ENCODE measurements at places on chromosomes 7 and 10.

- DNase-seq: no peak
Observed at GRCh38 chr10:43872644-43873043, 224.0 kb upstream of the ZNF32 start.

GRCh38 chr7:106740806-106741205 lies 79.8 kb upstream of the CCDC71L start:
- DNase-seq: no peak

- no peak for DNase-seq
Observed at GRCh38 chr7:158374586-158374985, 213.0 kb downstream of the PTPRN2 start.

DNA sequence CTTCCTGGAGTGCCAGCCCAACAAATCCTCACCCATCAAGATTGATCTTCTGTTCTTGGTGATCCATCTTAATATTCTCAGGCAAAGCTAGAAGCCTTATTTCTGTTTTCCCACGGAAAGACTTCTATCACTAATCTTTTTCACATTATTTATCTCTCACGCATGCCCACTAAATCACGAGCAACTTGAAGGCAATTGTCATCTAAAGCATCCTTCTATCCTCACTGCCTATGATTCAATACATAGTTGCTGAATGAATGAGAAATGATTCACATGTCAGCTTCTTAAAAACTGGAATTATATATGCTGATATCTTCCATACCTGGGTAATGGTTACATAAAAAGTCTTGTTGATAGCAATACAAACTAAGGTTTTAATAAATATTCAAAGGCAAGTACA lies 12.6 kb upstream of the COL1A2 start:
- DNase-seq: no peak

DNA sequence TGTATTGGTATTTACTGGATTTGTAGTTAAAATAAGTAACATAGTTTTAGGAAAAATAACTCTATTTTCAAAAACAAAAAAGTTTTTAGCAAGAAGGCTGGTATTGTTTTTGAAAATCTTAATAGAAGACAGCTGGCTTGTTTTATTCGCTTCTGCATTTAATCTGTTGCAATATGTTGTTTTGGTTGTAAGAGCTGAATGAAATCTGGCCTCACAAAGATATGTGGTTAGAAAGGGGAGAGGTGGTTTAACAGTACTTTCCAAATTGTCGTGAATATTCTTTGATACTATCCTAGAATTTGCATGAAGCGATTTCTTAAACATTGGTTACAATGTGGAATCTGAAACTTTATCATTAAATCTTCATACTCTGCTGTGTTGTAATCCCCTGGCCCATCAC lies 355.9 kb upstream of the FZD8 start:
- no peak for DNase-seq

DNA sequence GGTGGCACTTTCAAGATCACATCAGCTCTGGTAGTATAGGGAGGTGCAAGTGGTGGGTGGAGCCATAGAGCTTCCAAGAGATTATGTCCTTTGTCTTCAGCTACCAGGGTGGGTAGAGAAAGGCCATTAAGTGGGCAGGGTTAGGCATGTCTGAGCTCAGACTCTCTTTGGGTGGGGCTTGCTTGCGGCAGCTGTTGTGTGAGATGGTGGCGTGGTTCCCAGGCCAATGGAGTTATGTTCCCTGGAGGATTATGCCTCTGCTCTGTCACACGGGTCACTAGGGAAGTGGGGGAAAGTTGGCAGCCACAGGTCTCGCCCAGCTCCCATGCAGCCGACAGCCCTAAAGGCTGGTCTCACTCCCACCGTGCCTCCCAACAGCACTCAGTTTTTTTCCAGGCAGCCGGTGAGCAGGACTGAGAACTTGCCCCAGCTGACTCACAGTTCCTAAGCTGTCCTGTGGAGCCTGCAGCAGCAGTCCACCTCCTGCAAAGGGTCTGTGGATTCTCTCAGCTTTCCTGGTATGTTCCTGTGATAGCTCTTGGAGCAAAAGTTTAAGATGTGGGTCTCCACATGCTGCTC lies 459.0 kb downstream of the SH2D4B start:
- DNase-seq: no peak

GRCh38 chr7:159197066-159197975 lies 52.7 kb upstream of the VIPR2 start:
- no peak for DNase-seq

DNA sequence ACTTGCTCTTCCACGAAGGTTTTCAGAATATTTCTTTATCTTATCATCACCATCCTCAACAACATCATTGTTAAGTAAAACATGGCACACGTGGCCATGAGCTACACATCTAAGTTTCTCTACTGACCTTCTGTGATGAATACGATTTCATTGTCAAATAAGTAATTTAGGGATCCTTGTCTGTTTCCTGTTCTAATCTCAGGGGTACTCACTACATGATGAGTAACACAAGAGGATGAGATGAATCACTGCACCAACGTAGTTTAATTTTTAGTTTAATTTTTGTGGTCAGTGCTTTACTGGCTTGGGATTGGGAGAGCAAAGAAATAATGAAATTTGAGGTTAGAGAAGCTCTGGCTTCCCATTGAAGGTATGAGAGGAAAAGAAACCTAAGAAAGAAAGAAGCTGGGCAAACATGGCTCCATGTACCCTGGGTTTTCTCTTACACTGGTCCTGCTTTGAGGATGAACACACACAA lies 461.9 kb upstream of the KLF6 start:
- no peak for DNase-seq

GRCh38 chr7:135467207-135467711 lies 42.6 kb downstream of the CNOT4 start:
- DNase-seq: no peak

DNA sequence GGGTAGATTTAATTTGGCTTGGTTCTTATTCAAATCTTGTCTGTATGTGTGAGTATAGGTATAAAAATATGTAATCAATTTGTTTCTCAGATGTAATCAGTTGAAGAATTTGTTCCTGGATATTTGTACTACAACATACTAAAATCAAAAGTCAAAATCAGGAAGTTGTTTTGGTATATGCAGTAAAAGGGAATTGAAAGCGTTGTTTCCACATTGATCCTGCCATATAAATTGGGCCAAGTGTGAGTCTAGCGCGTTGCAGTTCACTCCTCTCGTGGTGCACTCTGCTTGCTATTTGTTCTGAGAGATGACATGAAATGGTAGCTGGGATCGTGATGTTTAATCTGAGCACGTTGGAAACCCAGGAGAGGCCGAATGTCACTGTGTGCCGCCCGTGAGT lies 55.9 kb downstream of the SHH start:
- no peak for DNase-seq

DNA sequence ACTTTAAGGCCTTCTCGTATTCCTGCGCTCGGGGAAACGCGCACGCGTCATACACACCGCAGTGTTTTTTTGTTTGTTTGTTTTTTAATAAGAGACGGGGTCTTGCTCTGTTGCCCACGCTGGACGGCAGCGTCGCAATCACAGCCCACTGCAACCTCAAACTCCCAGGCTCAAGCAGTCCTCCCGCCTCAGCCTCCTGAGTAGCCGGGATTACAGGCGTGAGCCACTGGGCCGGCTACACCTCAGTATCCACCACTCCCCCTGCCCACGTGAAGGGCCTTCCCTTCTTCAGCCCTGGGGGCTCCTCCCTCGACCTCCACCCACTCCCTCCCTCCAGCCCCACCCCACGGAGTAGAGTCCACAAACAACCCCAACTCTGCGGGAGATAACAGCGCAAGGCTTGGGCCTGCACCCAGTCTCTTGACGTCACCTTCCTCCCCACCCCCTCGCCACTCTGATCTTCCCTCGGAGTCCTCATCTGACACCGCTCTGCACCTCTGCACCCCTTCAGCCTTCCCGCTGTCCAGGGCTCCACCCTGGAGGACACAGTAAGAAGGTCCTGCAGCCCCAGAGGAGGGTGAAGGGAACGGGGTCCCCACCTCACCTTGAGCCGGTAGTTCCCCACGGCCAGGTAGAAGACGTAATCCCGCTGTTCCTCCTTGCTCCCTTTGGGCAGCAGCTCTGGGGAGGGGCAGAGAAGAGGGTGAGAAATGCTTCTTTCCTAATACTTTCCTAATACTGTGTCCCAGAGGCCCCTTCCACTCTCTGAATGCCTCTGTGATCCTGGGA lies 2.8 kb upstream of the CLDN15 start:
- no peak for DNase-seq

DNA sequence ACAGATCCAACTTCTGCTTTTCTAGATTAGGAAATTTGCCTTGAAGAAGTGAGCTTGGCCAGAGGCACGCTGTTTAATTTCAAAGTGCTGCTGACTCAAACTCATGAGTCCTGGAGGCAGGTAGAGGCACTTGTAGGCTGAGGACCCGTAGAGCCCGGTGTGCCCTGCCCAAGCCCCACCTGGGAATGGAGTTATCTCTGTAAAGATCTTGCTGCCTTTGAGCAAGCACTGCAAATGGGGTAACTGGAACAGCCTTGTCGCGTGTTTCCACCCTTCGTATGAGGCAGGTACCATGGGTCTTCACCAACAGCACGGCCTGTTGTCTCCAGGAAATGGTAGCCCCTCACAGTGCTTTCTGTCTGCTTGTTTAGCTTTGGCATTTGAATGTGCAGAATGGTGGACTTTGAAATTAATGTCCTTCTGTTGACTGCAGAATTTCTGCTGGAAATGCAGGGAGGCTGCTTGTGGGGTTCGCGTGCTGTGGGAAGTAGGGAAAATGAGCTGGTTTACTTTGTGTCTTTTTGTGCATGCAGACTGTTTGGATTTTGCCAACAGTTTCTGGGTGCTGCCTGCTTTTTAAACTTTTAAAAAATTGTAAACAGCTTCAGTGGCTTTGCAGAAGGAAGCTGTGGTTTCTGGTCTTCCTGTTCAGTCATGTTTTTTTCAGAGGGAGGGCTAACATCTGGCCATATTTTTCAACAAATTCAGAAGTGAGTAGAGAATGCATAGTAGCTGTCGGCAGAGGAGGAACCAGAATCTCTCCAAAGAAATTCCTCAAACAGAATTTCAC lies 27.2 kb downstream of the CCM2 start:
- DNase-seq: no peak

GRCh38 chr7:99386584-99387238 lies 12.2 kb downstream of the ARPC1B start:
- no peak for DNase-seq

GRCh38 chr7:77197141-77197540 lies 2.5 kb downstream of the FGL2 start:
- no peak for DNase-seq

- DNase-seq: no peak
Observed at GRCh38 chr7:142566271-142566670, 183.0 kb upstream of the PRSS1 start.

GRCh38 chr7:139522830-139523198 lies 671 bp upstream of the CLEC2L start:
- no peak for DNase-seq

DNA sequence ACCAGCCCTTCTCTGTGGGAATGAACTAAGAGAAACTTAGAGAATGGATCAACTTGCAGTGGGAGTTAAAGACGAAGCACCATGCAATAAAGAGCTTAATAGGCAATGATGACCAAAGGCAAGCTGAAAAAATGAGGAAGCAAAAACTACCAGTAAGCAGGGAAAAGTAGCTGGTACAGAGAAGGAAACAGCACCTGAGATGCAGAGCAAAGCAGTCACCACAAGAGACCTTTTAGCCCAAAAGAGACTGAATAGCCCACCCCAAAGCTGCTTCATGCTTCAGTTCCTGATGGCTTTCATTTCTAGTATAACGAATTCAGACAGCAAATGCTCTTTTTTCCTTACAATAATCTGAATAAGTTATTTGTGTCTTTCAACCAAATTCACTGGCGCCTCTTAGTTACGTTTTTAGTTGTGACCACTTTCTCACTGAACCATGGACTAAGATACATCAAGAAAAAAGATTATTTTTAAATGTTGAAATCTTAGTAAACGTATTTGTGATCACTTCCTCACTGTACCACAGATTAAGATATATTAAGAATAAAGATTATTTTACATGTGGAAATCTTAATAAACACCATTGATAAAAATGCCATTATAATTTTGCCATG lies 76.0 kb downstream of the USP6NL start:
- no peak for DNase-seq

DNA sequence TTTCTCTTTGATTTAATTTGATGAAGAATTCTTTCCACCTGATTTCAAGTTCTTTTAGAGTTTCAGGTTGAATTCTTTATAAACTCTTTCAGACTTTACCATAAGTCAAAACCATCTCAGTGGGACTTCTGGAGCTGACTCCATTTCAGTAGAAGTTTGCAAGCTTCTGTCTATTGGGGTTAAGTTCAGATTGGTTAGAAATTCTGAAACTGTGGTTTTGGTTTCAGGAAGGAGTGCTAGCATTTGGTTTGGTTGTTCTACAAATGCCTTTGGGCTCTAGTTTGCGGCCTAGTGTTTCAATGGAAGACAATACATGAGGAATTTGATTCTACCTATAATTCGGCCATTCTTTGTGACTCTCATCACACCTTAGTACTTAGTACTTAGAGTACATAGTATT lies 176.8 kb upstream of the RHOBTB1 start:
- no peak for DNase-seq

GRCh38 chr7:2729031-2729892 lies 41.3 kb downstream of the AMZ1 start:
- no peak for DNase-seq

DNA sequence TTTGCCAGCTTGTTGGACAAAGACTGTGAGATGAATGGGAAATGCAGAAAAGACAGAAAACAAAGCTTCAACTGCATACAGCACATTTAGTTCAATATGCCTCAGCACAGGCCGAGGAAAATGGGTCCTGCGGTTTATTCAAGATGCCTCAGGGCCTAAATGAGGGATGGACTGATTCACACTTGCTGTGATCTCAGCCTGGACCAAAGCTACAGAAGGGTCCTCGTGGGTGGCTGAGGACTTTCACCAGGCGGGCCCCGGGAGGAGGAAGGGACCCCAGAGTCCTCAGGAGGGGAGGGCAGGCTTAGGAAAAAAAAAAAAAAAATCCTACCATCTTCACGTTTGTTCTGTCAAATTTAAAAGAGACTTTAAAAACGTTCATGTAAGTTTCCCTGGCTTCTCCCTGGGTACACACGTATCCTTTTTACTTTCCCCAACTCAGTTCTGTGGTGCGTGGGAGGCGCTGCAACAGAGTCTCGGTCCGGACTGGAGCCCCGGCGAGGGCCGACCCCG lies 624 bp upstream of the ZNF783 start:
- no peak for DNase-seq

- no peak for DNase-seq
Observed at GRCh38 chr10:76396134-76396533, 964.7 kb downstream of the LRMDA start.

DNA sequence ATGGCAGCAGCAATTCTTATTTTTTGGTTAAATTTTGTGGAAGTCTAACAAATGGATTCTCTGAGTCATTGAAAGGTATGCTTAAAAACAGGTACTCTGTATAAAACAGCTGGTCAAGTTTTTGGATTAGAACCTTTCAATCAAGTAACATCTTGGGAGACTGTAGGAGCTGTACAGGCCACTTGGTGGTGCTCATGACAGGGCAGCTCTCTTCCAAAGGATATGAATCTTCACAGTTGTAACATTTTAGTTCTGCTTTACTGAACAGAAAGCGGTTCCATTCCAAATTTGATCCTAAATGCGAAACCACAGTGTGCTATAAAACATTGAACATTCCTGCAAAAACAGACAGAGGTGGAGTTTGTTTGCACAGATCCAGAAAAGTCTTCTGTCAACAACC lies 44.5 kb upstream of the AGR3 start:
- DNase-seq: no peak

GRCh38 chr10:116470071-116470470 lies 42.4 kb downstream of the PNLIPRP3 start:
- DNase-seq: no peak

GRCh38 chr7:143936087-143937009 lies 1.3 kb downstream of the OR2F2 start:
- DNase-seq: no peak

Measured in activated CD4-positive, CD25-positive, alpha-beta regulatory T cell treated with anti-CD3 and anti-CD28 coated beads, Interleukin-2, amount 50 U/mL, for 16 hours (primary cell).